Glomerular endothelial cell (primary cell): ENCODE measurements at places on chromosomes 5 and 9. TPM values are rescaled to one million over a fixed set of nuclear protein-coding genes. Genes with fewer than 3 reads are reported as not detected.

GLRA1 gene
- total RNA-seq = not detected in 2 replicates

LCN15 gene
- 0.29 TPM in 1 of 2 replicates, not detected in the other for total RNA-seq

SV2C gene
- total RNA-seq = not detected in 2 replicates

SLCO6A1 gene
- not detected in 2 replicates for total RNA-seq

CNTNAP3B gene
- 18.8 and 51.5 TPM in 2 replicates for total RNA-seq

PRLR gene
- total RNA-seq = not detected in 2 replicates
